D721Med (cell line): ENCODE measurements at places on chromosomes 2 and 18.

- no peak for DNase-seq
These were observed 50.1 kb downstream of the CYP27C1 start for GRCh38 chr2:127170021-127170420.

GRCh38 chr2:187593697-187594096 is 39.5 kb upstream of the TFPI start:
- no peak for DNase-seq

DNA sequence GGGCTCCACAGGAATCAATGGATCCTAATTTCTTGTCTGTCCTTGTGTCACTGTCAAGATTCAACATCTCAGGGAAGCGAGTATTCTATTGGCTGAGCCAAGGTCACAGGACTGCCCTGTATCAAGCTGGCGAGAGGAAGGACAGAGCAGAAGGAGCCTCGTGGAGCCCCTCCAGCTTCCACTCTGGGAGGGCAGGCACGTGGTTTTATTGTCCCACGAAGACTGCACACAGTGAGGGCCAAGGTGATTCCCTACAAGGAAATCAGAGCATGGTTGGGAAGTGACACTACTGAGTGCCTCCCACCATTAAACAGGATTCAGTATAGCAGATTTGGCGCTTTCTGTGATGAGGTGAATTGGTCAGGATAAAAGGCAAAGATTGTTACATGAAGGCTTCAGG is 302.4 kb upstream of the CXCR4 start:
- no peak for DNase-seq

DNA sequence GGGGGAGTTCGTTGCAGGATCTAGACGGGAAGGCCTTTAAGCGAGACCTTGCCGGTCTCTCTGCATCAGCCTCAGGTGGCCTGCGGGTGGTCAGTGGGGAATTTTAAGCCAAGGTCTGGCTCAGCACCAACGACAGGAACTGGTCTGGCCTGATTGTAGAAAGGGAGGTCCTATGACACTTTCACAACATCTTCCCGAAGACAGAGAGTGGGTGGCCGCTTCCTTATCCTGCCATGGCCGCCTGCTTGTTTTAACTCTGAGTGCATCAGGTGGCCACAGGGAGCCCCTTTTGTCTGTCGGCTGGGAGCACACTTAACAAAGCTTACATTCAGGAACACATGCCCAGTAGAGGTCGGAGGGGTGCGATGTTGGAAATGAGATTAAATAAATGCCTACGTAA is 363.7 kb upstream of the MYT1L start:
- DNase-seq, result no peak

GRCh38 chr2:155169317-155169716 is 470.8 kb downstream of the KCNJ3 start:
- no peak for DNase-seq

DNA sequence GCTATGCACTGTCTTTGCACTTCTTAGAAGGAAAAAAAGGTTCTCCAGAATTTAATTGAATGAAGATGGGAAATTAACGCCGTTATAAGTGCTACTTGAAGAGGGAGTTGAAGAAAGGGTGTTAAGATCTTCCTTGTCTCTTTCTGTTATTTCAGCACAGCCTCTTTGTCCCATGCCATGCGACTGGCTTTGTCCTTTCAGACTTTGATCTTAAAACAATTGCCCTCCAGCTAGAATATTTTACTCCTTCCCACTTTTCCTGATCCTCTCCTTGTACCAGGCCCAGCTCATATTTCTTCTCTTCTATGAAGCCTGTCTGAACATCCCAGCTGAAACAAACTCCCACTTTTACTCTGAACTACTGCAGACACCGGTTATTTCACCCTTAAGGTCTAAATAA is 51.4 kb downstream of the RAB27B start:
- no peak for DNase-seq

- no peak for DNase-seq
These were observed 42.7 kb downstream of the ODC1 start for GRCh38 chr2:10405448-10405847.

DNA sequence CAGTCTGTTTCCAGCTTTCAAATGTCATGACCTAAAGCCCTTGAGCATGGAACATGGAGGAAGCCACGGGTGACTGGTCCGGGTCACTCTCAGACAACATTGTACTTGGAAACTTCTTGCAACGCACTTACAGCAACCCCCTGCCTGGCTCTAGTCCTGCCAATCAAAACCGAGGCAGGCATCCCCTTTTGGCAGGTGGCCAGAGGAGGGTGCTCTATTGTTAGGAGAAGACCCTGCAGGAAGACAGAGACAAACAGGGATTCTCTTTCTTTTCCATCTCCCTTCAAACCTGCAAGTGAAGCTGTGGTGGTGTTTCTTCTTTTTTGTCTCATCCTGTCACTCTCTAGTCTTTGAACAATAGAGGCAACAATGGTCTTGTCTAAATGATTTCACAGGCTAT is 667.2 kb downstream of the ZEB2 start:
- no peak for DNase-seq

GRCh38 chr2:8491296-8492027 is 190.4 kb upstream of the ID2 start:
- DNase-seq, result no peak

DNA sequence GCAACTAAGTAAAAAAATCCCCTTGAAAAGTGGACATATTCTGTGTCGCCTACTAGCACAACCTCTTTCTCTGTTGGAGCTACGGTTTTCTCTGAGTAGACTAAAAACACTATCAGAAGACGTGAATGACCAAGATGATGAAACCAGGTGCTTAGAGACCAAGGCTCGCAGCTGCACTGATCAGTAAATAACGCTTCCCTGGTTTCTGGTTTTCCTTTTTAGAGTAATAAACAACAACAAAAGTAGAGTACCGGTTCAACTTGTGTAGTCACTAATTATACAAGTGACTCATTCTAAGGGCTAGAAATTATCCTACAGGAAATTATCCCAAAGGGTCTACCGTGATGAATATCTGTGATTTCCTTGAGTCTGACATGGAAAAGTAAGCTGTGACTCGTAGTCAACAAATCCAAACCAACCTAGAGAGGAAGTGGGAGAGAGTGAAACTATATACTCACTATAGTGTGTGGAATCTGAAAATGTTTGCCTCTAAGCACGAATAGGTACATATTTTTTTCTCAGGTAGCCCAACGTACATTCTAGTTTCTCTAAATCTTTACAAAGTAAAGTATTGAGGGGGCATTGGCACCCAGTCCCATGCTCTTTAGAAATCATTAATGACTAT is 17.8 kb downstream of the RASGRP3 start:
- no peak for DNase-seq
